Transverse colon (tissue), 4 donors: ENCODE measurements at places on chromosomes 1 and 21.

GRCh38 chr21:46196733-46197132, 12.5 kb upstream of the SPATC1L start:
- DNase-seq, result no peak

DNA sequence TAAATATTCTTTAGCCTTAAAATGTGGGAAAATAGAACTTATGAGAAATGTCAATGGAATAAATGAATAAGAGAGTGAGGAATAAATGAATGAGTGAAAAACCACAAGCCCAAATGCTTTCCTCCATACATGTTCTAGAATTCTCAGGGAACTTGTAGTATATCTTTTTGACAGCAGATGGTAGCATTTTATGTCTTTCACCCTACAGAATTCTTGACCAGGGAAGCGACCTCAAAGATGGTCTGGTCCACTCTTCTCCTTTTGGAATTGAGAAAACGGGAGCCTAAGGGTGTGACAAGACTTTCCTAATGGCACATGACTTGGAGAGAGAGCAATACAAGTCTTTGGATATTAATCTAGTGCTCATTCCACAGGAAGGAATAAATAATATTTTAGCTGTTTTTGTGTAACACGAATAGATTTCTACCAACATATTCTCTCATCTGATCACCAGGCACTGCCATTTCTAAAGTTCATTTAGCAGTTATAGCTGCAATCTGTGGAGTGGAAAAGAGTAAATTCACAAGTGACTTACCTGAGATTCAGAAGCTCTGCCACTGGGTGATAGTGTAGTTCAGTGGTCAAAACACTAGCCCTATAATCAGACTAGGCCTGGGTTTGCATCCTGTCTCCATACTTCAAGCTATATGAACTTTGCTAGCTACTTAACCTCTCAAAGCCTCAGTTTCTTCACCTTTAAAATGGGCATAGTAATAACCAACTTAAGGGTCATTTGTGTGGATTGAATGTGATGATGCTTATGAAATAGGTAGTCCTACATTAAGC, 15.0 kb upstream of the F5 start:
- DNase-seq, result no peak

- no peak for DNase-seq
Observed at GRCh38 chr1:227805606-227806197, 9.8 kb upstream of the PRSS38 start.

GRCh38 chr21:32520875-32521735, 64.2 kb downstream of the TCP10L start:
- peak; percentile 63 for DNase-seq

DNA sequence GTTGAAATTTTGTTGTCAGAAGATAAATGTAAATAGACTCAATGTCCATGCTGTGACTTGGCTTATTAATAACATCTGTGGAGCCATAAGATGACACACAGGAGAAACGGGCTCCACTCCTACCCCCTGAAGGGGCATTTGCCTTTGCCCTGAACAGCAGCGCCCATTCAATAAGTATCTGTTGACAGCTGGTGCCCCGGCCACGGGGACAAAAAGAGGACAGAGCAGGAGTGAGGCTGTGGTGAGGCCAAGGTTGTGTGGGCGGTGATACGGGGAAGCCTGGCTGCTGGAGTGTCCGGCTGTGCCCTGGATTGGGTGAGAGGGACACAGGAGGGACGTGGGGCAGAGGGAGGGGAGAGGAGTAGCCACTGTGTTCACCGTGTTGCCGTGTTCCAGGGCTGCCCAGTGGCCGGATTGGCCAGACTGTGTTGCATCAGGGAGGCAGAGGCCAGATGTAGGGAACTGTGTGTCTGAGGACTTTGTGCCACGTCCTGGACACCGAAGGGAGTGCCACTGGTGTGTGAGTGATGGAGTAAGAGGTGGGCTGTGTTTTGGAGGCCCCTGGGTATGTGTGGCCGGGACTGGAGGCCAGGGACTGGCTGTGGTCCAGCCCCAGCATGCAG, 15.1 kb downstream of the PRMT2 start:
- DNase-seq, result no peak

GRCh38 chr1:17633654-17634053, 94.2 kb downstream of the ARHGEF10L start:
- no peak for DNase-seq

DNA sequence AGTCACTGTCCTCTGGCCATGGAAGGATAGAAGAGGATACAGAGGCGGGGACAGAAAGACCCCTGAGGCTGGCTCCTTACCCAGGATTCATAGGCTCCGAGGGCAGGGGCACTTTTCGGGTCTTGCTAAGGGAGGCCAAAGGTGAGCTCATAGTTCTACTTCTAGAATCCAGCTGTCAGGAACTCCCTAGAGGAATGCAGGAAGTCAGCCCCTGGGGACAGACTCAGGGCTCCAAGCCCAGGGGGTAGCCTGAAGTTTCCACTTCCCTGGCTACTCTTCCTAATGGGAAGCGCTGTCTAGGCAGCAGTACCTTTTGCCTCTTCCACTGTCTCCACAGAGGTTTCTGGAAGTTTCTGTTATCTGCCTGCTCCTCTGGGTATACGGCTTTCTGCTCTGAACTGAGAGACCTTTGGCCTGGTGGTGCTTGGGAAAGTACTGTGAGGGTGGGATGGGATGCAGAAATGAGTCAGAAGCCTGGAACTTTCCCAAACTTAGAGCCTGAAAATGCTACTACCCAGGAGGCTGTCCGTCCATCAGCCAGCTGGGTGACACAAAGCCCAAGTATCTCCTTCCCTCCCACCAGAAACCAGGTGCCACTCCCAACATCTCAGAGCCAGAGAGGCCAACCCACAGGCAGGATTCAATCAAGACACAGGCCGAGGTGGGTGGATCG, 3.6 kb downstream of the UBXN11 start:
- no peak for DNase-seq

DNA sequence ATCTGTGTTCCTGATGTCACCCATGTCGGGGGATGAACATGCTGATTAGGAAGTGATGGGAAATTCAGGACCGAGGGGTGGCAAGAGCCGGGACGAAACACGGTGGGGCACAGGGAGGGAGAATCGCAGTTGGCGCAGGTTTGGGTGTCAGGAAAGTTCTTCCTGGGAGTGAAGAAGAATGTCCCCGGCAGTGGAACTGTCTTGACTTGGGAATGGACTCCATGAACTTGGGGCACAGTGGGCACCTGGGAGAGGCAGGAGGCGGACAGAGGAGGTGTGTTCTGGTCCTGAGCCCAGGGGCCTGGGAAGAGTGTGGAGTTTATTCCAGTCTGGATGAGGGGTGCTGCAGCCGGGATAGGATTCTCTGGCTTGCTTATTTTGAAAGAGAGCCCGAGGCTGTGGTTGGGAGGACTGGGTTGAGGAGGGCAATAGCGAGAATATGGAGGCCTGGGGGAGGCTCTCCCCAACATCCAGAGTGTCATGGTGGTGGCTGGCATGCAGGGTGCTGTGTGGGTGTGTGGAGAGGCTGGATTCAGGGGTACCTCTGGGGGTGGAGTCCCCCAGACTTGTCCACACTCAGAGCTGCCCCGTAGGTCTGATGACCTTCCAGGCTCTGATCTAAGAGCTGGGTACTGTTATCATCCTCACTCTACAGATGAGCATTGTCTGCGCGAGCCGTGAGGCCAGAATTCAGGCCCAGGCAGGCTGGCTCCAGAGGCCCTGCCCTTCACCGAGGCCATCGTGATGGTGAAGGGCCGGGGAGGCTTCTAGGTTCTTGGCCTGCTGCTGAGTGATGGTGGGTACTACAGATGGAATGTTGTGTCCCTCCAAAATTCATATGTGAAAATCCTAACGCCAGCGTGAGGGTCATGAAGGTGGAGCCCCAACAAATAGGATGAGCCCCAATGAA, 274.5 kb upstream of the C1orf174 start:
- DNase-seq, result no peak

DNA sequence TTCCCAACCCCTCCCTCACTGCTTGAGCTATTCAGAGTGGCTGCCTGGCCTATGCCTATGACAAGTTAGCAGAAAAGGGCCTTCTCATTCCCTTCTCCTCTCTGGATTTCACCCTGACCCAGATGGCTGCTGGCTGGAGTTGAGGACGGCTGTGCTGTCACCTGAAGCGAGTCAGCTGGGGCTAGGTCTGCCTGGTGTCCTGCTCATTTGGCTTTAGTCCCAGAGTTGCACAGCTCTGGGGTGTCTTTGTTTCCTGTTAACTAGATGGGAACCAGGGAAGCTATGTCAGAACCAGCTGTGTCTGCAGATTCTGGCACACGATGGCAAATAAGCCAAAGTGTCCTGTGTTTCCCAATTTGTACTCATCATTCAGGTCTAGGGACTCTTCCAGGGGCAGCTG, 52.9 kb downstream of the CNIH3 start:
- no peak for DNase-seq

DNA sequence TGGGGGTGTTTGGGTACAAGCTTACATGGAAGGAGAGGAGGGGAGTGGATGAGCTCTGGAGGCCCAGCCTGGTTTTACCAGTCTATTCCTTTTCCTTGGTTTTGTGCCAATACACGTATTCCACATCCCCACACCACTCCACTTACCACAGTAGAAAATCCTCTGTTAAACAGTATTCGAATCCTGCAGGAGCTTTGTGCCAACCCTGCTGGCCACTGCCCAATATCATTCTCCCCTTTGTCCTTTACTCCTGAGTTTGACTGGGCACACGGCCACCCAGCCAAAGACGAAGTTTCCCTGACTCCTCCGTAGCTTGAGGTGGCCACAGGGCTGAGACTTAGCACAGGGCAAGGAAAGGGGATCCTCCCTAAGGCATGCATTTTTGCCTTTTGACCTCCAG, 61.6 kb downstream of the TMCO4 start:
- DNase-seq, result no peak

- peak; percentile 69 for DNase-seq
Observed at GRCh38 chr1:150613061-150613920, 16.1 kb downstream of the ENSA start.

- DNase-seq, result peak; percentile 22
Observed at GRCh38 chr1:67540025-67540732, 110.0 kb upstream of the SERBP1 start.

- DNase-seq, result no peak
Observed at GRCh38 chr21:37045149-37045548, 27.7 kb downstream of the PIGP start.

- no peak for DNase-seq
Observed at GRCh38 chr1:159580340-159580739, 7.3 kb upstream of the APCS start.

DNA sequence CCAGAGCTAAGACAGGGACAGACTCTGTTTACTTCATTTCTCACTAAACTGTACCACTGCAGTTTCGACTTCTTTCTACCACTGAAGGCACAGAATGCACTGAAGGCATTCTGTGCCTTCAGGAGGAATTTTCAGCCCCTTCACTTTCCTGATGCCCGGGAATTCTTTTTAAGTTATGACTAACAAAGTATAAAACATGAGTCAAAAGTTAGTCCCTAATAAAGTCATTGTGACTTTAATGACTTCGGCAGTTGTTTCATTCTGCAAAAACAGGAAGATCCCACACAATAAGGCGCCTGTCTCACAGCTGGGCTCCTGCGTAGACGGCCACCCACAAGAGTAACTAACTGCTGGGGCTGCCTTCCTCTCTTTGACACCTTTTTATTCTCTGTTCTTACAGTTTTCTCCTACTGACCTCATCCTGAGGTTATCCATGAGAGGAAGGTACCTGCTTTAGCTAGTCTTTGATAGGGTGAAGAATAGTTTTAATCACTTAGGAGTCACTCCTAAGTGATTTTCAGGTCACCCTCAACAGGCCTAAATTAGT, 183.9 kb upstream of the SGIP1 start:
- DNase-seq, result peak; percentile 66

DNA sequence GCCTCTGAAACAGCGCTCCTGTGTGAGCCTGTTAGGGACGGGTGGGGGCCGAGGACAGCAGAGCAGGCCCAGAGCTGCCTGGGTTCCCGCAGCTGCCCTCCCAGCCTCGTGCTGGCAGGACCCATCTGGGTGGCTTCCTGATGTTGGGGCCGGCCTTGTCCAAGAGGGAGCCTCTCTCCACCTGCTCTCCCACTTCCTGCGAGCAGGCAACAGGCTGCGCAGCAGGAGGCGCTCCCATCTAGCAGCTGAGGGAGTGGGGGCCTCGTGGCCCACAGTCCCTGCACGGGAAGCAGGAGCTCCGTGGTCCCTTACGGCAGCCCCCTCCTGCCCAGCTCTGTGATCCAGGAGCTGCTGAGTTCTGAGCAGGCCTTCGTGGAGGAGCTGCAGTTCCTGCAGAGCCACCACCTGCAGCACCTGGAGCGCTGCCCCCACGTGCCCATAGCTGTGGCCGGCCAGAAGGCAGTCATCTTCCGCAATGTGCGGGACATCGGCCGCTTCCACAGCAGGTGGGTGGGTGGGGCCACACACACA, 68.0 kb downstream of the TRIM11 start:
- peak; percentile 5 for DNase-seq

DNA sequence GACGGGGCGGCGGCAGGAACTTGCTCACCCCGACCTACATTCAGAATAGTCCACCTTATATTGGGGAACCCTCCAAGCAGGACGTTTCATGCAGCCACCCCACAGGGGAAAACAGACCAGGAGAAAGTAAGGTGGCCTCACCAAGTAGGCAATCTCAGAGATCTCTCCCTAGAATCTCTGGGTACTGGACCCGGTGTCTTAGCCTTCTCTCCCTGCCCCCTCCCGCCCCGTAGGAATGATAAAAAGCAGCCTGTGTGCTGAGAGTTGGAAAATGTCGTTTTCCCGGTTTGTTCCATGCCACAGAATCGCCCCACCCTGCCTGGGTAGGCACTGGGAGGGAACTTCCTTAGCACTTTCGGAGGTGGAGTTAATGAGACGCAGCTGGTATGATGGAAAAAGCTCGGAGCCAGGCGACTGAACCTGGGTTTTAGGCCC, 789 bp upstream of the PTPN14 start:
- peak; percentile 65 for DNase-seq

GRCh38 chr1:84267476-84267875, 34.0 kb upstream of the SAMD13 start:
- DNase-seq, result no peak

DNA sequence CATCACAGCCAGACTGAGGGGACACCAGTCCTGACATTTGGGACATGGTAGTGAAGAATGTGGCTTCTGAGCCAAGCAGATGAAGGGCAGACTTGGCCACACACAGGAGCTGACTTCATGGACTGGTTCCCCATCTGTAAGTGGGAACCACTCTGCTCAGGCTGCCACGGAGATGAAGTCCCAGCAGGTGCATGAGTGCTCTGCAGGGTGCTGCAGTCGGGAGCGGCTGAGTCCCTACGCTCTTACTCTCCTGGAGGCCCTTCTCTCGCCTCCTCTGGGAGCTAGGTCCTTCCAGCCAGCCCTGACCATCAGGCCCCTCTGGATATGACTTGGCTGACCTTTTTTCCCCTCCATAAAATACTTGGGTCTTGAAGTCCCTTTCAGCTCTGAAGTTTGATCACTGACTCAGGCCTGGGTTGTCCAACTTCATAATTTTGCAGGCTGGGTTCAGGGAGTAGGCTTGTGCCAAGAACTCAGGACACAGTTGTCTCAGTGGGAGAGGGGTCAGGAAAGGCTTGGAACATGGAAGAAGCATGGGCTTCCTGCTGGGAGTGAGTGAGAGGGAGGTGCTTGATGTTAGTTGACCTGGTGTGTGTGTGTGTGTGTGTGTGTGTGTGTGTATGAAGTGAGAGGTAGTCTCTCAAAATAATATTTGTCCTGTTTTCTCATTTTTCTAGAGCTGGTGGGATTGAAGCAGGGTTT, 21.0 kb upstream of the EPS8L3 start:
- DNase-seq, result peak; percentile 4

GRCh38 chr1:36846357-36846756, 188.0 kb downstream of the GRIK3 start:
- no peak for DNase-seq
